ENCODE measurements at places on chromosomes 11 and 22. TPM values are rescaled to one million over a fixed set of nuclear protein-coding genes. Genes with fewer than 3 reads are reported as not detected.

GRCh38 chr11:69518081-69518950, 36.9 kb downstream of the LINC01488 start:
- DNase-seq = no peak

GRCh38 chr11:85970593-85970992, 98.3 kb downstream of the PICALM start:
- DNase-seq = no peak

GRCh38 chr11:111714522-111714921, 51.7 kb downstream of the PPP2R1B start:
- no peak for DNase-seq

GRCh38 chr22:19876941-19877625, 22.4 kb upstream of the GNB1L start:
- no peak for DNase-seq

DNA sequence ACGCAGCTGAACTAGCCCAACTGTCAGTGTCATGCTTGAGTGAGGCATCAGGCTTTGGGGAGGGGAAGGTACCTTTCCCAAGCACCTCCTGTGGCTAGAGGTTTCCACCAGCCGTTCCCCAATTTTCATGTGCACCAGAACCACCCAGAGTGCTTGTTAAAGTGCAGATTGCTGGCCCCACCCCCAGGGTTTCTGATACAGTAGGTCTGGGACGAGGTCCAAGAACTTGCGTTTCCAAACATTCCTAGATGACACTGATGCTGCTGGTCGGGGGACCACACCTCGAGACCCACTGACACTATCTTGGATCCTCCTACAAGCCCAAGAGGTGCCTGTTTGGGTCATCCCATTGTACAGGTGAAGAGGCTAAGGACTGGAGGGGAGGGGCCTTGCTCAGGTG, 59.8 kb downstream of the PDE2A start:
- DNase-seq = no peak

DNA sequence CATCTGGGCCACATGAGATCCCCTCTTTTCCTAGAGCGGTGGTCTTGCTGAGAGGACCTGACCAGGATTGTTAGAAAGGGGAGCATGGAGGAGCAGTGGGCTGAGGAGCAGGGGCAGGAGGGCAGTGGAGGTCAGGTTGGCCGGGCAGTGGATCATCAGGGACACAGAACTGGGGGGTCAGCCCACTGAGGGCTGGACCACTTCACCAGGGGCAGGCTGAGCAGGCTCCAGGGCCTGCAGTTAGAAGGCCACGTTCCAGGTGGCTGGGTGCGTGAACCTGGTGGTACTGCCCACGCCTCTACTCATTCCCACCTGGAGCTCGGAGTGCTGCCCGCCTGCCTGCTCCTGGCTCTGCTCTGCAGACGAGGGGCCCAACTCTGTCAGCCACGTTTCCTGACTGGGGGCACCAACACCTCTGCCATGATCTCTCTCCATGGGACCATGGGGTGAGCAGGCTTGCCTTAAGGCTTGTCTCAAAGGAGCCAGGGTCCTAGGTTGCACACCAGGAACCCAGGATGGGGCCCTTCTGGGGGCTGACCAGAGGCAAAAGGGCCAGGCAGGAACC, 9.7 kb downstream of the MRGPRF start:
- DNase-seq = no peak

- DNase-seq = no peak
Measured at GRCh38 chr11:124600621-124601320, 10.5 kb upstream of the PANX3 start.

DNA sequence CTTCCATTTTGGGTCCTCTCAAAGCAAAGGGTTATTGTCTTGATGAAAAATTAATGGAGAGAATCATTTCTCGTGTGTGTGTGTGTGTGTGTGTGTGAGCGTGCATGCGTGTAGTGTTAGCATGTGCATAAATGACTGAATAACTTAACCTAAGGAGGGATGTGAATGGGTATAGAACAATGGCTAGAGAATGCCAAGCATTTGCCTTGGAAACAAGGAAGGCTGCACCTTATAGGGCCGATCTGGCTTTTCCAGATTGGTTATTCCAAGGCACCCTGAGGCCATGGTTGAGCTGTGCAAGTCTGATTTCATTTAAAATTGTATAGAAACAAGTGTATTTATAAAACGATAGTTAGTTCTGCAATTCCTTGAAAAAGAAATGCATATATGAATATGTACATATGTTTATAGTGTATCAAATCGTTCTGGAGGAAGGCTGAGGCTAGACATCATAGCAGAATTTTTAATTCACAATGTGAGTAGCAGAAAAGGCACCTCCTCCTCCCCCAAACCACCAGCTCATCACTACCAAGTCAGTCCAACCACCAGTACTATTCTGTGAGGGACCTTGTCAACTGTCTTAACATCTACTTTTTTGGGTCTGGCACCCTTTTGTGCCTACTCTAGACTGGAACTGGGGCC, 322.7 kb upstream of the ISX start:
- DNase-seq = no peak

GRCh38 chr11:83813296-83813695, 527.1 kb upstream of the CCDC90B start:
- DNase-seq = no peak

GRCh38 chr11:70193411-70194292, 9.4 kb upstream of the FADD start:
- DNase-seq = no peak

GRCh38 chr22:33302049-33302545, 243.9 kb upstream of the SYN3 start:
- peak; percentile 52 for DNase-seq

- DNase-seq = no peak
Measured at GRCh38 chr11:123033895-123034294, 28.0 kb downstream of the HSPA8 start.

- no peak for DNase-seq
Measured at GRCh38 chr11:10375280-10375971, 70.6 kb downstream of the ADM start.

GRCh38 chr11:279966-280705, 1.9 kb downstream of the NLRP6 start:
- no peak for DNase-seq

DNA sequence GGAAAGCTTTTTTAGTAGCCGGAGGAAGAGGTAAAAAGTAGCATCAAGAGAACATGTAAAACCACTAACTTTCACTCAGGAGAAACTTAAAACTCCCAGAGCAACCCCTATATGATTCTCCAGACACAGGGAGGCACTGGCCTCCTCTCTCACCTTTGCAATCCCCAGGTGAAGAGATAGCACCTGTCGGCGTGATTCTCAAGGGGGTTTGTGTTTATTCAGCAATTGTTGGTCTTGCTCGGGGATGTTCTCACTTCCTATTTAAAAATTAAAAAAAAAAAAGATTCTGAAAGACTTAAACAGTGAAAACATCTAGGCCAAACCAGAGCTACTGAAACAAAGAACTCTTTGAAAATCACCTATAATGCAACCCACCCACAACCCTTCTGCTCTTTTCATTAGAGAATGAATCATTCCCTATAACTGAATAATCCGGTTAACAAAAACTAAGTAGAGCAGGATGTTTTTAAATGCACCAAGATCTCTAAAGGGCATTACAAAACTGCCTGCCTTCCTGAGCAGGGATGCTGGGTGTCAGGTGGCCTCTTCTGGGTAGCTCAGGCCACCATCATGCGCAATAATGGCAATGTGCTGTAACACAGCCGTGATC, 24.9 kb downstream of the DHCR7 start:
- DNase-seq = no peak

- DNase-seq = no peak
Measured at GRCh38 chr22:48478529-48479265, 1349.0 kb downstream of the BRD1 start.

GRCh38 chr11:121281698-121282097, 10.9 kb upstream of the SC5D start:
- no peak for DNase-seq

DNA sequence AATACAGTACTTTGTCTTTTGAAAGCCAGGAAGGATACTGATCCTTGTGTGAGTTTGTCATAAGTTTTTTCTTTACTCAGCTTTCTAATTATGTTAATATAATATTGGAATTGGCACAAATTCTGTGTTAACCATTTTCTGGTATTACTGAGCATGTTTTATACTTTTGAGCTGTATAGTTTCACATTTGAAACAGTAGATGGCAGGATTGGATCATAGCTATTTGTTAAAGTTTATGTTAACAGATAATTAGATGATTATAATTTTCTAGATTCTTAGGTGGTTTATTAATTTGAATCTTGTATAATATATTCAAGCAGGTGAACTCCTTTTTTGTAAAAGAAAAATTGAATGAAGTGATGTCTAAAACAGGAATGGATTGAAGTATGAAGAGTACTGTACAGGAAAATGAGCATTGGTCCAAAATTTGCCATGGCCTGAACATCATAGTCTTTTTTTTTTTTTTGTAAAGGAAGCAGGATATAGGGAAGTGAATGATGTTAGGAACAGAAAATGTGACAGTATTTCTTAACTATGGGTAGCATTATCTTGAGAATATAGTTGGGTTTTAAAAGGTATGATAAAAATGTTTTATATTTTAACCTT, 102.0 kb downstream of the CYP2R1 start:
- DNase-seq = no peak

DNA sequence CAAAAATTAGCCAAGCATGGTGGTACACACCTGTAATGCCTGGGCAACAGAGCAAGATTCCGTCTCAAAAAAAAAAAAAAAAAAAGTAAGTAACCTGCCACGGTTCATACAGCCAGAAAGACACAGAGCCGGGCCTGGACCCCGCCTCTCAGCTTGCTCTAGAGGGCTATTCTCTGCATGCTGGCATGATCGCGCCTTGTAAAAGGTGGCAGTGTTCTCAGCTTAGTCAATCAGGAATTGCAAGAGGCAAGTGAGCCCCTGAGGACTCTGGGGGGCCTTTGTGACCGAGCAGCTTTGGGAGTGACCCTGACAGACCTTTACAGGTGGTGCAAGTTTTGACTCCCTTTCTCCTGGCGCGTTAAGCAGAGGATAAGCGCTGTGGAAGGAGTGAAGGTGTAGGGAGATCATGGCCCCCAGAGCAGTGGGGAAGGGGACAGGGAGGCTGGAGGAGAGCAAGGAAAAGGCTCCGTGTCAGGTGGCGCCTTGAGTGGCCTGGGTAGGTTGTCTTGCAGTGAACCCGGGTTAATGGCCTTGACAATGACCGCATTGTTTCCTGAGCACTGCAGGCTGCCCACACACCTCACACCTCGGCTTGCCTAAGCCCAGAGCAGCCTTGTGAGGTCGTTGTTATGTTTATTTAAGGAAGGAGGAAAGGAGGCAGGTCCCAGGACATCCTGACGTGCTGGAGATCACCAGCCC, 48.9 kb downstream of the CDPF1 start:
- no peak for DNase-seq

DNA sequence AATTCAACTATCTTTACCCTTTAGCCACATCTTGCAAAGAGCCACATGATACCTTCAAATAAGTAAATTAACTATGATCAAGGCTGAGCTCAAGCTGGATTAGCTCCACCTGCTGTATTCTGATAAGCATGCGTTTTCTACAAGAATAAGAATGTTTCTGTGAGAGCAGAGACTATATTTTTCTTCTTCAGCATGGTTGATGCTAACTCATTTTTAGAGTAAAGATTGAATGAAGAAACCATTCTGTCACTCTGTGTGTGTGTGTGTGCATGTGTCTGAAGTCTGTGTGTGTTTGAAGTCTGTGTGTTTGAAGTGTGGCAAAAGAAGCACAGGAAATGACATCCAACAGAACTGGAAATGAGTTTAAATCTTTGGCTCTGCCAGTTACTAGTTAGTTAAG, 12.0 kb upstream of the LAYN start:
- no peak for DNase-seq

Gene IGLL5
- 0.22 TPM for polyA plus RNA-seq

Gene MMP11
- 14.2 TPM for polyA plus RNA-seq

Gene RCOR2
- 11.4 TPM for polyA plus RNA-seq

Gene CASP5
- polyA plus RNA-seq = not detected

Gene OR56A1
- polyA plus RNA-seq = not detected

Gene HTR3A
- 0.13 TPM for polyA plus RNA-seq

Gene ZNF280A
- not detected for polyA plus RNA-seq

Gene CYTH4
- polyA plus RNA-seq = 3.0 TPM

Measured in right renal cortex interstitium (tissue), 3 donors.